ENCODE measurements at places on chromosomes 3 and 15.

GRCh38 chr15:25783607-25784540 is 79.3 kb downstream of the ATP10A start:
- DNase-seq: peak; percentile 74

DNA sequence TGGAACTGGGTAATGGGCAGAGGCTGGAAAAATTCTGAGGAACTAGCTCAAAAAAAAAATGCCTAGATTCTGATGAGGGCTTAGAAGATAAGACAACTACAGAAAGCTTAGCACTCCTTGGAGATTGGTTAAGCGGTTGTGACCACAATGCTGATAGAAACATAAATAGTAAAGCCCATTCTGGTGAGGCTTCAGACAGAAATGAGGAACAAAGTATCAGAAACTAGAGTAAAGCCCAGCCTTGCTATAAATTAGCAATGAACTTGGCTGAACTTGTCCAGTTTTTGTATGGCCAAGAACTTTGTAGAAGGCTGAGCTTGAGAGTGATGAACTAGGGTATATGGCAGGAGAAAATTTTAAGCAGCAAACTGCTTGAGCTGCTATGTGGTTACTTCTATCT is 25.4 kb downstream of the GOLGB1 start:
- DNase-seq: no peak

- DNase-seq: no peak
These were observed 641.2 kb upstream of the ARRDC4 start for GRCh38 chr15:97319291-97319690.

DNA sequence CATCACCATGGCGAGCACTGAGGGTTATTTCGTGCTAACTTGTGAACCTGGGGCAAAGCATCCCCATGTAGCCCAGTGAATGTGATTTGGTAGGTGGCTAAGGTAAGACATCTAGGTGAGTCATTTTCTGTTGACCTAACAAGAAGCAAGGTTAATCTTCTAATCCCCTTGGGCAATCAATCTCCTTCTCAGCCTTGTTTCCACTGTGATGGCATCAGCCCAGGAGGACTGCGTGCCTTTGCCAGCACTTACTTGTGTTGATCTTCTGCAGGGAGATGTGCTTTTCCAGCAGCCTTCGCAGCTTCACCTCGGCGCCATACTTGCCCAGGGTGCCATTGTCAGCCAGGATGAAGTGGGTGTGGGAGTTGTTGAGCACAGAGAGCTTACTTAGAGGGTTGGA is 35.7 kb downstream of the TRPM1 start:
- DNase-seq: no peak

- DNase-seq: no peak
These were observed 101.5 kb downstream of the MYRIP start for GRCh38 chr3:39910826-39911464.

GRCh38 chr3:45321607-45322391 is 66.6 kb upstream of the LARS2 start:
- DNase-seq: no peak

DNA sequence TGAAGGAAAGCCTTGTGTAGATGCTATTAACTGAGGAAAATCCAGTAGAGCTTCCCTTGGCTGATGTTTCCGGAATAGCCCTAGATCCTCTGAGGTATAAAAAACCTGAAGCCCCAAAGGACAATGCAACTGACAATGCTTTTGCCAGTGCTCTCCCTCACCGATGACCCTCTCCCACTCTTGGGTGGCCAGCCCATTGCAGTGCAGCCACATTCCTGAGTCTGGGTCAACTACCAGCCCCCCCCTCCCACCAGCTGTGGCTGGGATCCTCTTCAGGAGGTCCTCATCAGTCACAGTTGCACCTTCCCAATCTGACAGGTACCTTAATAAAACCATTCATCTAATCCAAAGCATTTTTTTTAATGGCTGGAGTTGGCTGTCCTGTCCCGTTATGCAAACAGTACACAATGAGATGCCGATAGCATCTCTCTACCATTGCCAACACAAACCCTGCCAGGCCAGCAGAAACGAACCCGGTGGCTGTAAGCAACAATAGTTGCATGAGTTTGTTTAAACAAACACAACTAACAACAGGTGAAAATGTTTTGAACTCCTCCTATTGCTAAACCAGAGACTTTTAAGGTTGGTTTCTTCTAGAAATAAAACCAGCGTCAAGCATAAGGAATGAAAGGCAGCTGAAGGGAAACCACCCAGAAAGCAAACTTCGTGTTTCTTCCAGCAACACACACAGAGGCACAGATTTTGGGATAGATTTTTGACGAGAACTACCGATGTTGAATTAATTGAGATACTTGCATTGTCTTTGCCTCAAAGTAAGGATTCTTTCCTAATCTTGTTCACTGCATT is 128.3 kb upstream of the ARHGEF3 start:
- no peak for DNase-seq

DNA sequence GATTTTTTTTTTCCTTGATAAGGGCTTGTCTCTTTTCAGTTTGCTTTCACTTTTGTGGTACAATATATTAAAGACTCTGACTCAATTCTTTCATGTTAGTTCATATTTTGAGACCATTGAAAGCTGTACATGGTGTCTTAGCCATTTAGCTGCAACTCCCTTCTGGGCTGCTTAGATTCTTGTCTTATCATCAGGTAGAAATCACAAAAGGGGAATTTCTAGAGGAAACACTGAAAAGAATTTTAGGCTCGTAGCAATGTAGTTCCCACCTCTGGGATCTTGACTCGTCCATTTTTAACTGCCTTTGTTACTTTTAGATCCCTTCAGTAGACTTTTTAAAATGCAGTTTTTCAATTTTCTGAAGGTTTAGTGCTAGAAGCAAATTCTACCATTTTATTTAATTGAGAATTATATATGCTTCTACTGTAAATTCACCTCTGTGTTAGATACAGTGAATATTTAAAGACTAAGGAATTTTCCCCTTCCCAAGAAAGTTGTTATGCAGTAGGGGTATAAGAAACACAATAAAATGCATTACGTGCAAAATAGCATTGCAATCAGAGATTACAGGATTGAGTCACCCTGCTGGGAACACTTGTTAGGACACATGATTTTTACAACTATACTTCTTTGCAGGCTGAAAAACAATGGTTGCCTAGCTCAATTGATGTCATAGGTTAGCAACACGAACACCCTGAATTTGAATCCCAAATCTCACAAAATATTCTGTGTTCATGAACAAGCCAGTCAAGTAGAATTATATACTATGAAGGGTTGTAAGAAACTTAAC is 772.7 kb downstream of the PDCD6IP start:
- no peak for DNase-seq

DNA sequence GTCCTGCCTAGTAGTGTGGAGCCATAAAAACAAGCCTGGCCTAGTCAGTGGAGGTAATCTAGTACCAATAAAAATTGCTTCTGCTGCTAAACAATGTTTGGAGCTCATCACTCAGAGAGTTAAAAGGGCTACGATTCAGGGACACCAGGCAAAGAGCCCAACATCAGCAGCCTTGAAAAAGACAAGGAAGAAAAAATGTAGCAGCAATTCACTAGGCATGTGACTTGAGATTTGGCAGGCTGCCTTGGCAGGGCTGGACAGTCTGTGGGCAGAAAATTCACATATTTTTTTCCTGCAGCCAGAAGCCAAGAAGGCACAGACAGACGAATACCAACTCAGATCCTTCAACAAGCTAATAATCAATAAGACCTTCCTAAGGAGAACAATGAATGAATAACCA is 47.2 kb downstream of the IGSF11 start:
- DNase-seq: no peak

DNA sequence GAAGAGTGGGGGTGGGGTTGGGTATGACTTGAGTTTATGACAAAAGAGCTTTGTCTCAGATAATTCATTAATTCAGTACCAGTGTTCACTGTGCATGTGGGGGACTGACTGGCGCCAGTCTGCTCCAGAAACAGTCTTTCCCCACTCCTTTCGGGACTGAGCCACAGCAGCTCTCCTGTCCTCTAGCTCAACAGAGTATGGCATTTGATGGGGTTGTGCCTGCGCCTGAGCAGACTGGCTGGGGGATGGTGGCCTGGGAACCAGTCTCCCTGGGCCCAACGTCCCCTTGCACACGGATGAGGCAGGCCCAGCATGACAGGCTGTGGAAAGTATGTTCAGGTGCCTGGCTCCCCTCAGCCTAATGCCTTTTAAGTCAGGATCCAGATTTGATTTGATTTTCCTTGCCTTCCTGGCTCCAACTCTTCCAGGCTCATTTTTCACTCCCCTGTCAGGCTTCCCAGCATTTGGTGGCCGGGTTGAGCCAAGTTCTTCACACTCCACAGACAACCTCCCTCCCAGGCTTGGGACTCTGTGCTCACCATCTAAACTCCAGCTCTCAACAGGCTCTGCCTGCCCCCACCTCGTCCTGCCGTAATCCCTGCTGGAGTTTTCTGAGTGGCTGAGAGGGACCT is 105.0 kb downstream of the MYLK start:
- no peak for DNase-seq

- DNase-seq: no peak
These were observed 15.0 kb upstream of the BCHE start for GRCh38 chr3:165852191-165852590.

DNA sequence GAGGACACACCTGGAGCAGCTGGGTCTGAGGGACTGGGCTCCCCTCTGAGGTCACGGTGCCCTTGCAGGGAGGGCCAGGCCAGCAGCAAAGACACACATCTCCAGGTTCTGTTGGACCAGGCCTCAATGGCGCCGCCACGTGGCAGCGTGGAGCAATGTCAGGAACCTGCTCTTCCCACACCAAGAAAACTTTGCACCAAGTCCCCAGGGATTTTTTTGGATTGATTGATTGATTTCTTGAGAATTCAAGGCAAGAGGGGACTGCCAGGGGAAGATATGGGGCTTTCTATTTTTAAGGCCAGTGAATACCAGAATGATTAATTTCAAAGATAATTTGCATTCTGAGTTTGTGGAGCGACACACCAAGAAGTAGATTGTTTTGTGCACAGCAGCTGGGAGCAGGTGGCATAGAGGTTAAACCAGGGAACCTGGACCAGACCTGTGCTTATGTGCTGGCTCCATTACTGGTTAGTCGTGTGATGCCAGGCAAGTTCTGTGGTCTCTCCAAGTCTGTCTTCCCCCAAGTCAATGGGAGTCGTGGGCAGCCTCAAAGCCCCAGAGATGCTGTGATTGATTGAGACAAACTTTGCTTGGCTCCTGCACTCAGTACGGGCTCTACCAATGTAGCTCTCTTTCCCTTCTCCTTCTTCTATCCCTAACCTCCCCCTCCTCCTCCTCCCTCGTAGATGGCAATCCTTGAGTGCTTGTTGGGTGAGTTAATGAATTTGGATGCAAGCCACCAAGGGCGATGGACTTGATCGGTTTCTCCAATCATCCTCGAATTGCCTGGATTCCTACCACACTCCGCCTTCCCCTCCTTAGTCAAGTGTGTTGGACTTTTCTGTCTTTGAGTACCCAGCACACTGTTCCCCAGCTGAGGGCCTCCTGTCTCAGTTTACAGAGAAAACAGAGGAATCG is 96.2 kb upstream of the TRPM1 start:
- DNase-seq: peak; percentile 73

DNA sequence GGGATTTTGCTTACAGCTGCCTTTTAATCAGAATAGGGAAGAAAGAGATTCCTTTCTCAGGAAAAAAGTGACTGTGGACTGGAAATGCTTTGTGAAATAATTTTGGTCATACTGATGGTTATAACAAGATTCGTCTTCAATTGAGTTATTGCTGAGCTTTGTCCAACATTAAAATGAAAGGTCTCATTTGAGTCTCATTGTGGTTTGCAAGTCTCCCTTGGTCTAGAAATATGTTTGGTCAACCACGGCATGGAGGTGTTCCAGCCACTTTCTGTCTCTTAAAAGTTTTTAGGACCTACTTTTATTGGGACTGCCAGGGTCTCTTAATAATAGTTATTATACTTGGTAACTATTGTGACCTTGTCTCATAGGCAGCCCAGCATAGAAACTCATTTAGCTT is 15.3 kb downstream of the FLNB start:
- DNase-seq: no peak

DNA sequence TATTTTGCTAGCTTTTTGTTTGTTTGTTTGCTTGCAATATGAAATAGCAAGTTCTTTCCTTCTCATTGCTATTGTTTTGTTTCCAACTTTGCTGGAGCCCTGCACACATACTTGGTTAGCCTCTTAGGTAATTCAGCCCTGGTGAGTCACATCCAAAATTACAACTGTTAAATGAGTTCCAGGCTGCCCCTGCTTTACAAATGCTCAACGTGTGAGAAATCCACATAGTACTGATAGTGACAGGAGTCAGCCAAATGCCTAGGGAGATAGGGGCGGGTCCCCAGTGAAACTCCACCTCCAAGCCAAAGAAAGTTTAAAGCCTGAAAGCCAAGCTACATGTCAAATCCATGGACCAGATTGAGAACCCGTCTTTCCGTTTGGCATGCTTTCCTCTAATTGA is 81.3 kb upstream of the RNF7 start:
- no peak for DNase-seq

DNA sequence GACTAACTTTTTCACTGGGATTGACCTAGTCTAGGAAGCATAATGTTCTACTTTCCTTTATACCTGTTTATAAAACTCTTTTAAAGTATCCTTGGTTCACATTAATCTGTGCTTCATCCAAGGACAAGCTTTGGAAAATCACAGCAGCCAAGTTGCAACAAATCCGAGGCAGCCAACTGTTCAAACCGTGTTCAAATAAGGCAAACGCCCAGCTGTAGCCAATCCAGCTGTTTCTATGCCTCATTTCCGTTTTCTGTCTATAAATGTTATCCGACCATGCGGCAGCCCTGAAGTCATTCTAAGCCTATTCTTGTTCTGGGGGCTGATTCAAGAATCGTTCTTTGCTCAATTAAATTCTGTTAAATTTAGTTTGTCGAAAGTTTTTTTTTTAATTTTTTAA is 78.3 kb downstream of the FMN1 start:
- no peak for DNase-seq

DNA sequence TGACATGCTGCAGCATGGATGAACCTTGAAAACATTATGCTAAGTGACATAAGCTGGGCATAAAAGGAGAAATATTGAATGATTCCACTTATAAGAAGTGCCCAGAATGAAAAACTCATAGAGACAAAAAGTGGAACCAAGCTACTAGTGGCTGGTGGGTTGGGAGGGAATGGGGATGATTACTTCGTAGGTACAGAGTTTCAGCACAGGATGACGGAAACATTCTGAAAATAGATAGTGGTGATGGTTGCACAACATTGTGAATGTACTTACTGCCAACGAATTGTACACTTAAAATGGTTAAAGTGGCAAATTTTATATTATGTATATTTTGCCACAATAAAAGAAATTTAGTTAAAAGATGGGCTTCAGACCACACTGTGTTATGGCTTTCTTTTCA is 93.6 kb downstream of the RPLP1 start:
- DNase-seq: no peak

GRCh38 chr15:74807282-74807681 is 5.4 kb upstream of the LMAN1L start:
- no peak for DNase-seq

GRCh38 chr3:160412477-160412876 is 13.0 kb downstream of the SMC4 start:
- no peak for DNase-seq

DNA sequence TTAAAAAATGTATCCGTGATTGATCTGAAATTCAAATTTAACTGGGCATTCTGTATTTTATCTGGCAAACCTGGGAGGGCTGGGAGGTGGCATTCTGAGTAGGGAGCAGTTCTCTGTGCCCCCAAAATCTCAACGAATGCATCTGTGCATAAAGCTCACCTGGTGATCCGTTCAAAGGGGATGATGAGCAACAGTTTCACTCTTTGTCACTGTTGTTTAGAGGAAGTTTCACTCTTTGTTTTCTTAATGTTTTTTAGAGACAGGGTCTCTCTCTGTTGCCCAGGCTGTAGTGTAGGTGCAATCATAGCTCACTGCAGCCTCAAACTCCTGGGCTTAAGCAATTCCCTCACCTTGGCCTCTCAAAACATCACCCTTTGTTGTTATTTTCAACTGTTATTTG is 186.7 kb downstream of the SSR3 start:
- DNase-seq: no peak

Data from stimulated activated CD8-positive, alpha-beta memory T cell treated with anti-CD3 and anti-CD28 coated beads, Interleukin-4, amount 100 ng/mL, for 48 hours (primary cell).